Stimulated activated CD8-positive, alpha-beta memory T cell treated with anti-CD3 and anti-CD28 coated beads, Interleukin-7, amount 100 ng/mL, for 1 hour (primary cell): ENCODE measurements at places on chromosomes 2 and 18.

DNA sequence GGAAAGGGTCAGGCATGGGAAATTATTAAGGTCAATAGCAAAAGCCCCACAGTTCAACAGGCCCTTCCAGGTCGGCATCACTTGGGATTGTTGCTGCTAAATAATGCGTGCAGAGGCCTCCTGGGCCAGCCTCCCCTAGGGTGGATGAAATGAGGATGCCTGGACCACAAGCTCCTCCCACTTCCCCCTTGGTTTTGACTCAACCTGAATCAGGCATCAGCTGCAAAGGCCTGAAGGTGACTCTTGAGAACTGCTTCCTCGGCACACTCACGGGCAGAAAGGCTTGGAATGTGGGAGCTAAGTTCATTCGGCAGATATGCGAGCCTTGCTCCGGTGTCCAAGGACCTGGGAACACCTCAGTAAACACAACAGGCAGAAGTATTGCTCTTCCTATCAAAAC, 69.3 kb downstream of the MBP start:
- peak; percentile 47 for DNase-seq

GRCh38 chr18:59861009-59861408, 38.8 kb upstream of the PMAIP1 start:
- DNase-seq = no peak

- no peak for DNase-seq
Measured at GRCh38 chr2:190682168-190682567, 33.3 kb downstream of the NAB1 start.

GRCh38 chr2:163407296-163407695, 328.5 kb downstream of the FIGN start:
- no peak for DNase-seq

- no peak for DNase-seq
Measured at GRCh38 chr2:169683054-169683424, 11.2 kb downstream of the CFAP210 start.
